CD4-positive, alpha-beta memory T cell (primary cell): ENCODE measurements at places on chromosomes 11 and 22. TPM values are rescaled to one million over a fixed set of nuclear protein-coding genes. Genes with fewer than 3 reads are reported as not detected.

GRCh38 chr22:38172832-38173640, 8.6 kb downstream of the PLA2G6 start:
- peak; percentile 84 for DNase-seq

DNA sequence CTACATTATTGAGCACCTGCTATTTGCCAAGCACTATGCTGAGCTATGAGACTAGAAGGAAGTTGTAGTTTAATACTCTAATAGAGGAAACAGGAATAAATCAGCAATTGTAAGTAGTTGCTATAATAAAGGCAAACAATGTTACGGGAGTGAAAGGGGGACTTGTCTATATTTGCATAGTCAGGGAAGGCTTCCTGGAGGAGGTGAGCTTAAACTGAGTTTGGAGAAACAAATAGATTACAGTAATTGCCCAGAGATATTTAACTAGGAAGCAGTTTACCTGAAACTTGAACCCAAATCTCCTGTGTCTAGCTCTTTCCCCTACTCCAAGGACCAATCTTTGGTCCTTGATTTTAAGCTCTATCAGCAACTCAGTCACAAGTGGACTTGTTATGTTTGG, 2.1 kb upstream of the ENTHD1 start:
- no peak for DNase-seq

DNA sequence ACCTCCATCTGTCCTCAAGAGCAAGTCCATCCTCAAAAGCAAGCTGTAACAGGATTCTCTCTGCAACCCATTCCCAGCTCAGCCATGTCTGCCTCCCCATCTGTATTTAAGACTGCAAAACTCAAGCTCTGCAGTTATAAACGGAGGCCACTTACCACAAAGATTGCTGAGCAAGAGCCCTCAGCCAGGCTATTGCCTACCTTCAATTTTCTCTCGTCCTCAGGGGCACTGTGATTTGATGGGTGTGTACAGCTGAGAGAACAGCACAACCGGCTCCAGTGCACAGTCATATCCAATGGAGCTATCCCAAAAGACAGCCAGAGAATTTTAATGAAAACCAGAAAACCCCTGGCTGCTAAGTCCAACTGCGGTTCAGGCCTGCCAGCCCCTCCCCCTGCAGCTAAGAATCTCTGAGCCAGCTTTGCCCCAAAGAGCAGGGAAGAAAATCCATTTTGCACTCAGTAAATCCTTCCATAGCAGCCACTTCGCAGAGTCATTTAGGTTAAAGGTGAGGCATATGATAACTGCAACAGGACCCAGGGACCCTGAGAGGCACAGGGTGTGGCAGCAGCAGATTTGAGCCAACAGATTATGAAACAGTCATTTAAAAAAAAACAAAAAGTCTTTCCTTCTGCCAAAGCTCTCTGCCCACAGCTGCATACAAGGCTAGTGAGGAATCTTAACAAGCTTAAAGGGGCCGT, 37.6 kb downstream of the RAB30 start:
- no peak for DNase-seq

- DNase-seq = no peak
Observed at GRCh38 chr11:122375687-122376399, 259.8 kb upstream of the BLID start.

GPHA2 gene
- total RNA-seq = not detected

GRCh38 chr11:72781313-72782080, 12.3 kb downstream of the STARD10 start:
- DNase-seq = peak; percentile 54
